ENCODE measurements at places on chromosomes 1 and 21.

- DNase-seq, result no peak
Observed at GRCh38 chr1:23597635-23598388, 38.5 kb upstream of the ID3 start.

- DNase-seq, result no peak
Observed at GRCh38 chr1:48693180-48693579, 83.5 kb downstream of the BEND5 start.

GRCh38 chr1:114107474-114108435 lies 45.9 kb downstream of the SYT6 start:
- DNase-seq, result peak; percentile 11

DNA sequence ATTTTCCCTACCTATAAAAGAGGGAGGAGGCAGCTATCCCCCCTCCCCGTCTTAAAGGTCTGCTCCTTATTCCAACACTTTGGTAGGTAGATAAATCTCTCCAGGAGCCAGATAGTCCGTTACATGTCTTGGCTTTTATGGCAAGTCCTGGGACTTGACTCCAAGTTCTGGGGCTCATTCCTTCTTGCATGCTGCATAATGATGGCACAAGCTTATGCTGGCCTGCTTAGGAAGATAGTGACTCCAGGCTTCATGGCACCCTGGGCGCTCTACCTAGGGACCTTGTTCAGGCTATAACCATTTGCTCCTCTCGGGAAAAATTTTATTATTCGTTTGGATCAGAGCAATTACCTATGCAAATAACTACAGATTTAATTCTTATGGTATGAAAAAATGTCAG lies 3.7 kb downstream of the SLAMF1 start:
- no peak for DNase-seq

DNA sequence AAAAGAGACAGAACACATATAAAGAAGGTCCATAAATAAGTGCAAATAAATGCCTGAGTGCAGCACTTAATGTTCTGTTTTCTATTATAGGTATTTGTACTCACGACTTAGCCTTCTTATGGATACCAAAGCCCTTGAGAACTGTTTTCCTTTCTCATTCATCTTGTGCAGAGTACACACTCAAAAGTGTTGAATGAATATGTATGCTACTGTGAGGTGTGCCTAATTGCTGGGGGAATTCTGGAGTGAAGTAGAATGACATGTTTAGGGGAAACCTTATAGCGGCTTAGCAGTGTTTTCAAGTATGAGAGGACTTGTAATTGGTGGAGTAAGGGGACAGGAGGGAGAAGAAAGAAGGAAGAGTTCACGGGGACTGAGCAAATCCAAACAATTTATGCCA lies 157.6 kb downstream of the CACNA1E start:
- no peak for DNase-seq

GRCh38 chr21:38219049-38219628 lies 37.7 kb upstream of the KCNJ15 start:
- peak; percentile 54 for DNase-seq

DNA sequence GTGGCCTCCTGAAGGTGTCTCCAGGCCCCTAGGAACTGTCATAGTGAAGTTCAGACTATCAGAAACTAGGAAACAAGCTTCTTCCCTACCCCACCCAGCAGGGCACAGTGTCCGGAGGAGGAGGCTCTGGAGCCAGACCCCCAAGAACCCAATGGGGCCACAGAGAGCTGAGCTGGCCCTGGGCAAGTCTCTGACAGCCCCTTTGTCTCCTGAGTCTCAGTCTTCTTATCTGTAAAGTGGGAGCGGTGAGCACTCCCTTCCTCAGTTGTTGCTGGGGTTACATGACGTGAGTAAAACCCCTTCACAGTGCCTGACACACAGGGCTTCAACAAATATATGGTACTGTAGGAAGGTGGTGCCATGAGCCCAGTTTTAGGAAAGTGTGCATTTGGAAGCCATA lies 675.8 kb downstream of the MATN1 start:
- DNase-seq, result no peak

- DNase-seq, result no peak
Observed at GRCh38 chr1:150579945-150580642, 684 bp upstream of the MCL1 start.

GRCh38 chr1:241331328-241332036 lies 25.5 kb downstream of the RGS7 start:
- no peak for DNase-seq

DNA sequence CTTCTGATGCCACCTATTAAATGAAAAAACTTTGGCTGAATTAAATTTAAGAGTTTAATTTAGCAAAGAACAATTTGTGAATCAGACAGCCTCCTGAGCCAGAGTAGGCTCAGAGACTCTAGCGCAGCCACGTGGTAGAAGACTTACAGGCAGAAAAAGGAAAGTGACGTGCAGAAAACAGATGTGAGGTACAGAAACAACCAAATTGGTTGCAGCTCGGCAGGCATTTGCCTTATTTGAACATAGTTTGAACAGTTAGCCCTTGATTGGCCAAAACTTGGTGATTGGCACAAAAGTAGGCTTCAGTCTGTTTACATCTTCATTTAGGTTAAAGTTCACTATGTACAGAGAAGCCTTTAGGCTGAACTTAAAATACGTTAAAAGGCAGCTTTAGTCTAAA lies 22.9 kb downstream of the TCP10L start:
- DNase-seq, result peak; percentile 67

DNA sequence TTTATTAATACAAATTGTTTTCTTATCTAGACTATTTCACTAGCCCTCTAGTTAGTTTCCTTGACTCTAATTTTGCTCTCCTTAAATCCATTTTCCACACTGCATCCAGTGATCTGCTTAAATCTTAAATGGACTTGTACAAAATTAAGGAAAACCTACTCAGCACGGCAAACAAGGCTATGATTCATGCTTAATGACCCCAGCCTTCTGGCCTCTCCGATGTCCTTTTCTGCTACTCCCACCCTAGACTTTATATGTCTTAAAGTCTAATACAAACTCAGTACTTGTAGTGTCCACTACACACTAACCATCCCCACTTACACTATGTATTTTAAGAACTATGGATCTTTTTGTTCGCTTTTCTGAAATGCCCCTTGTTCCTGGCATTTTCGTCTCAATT lies 2.2 kb downstream of the TMED5 start:
- no peak for DNase-seq

DNA sequence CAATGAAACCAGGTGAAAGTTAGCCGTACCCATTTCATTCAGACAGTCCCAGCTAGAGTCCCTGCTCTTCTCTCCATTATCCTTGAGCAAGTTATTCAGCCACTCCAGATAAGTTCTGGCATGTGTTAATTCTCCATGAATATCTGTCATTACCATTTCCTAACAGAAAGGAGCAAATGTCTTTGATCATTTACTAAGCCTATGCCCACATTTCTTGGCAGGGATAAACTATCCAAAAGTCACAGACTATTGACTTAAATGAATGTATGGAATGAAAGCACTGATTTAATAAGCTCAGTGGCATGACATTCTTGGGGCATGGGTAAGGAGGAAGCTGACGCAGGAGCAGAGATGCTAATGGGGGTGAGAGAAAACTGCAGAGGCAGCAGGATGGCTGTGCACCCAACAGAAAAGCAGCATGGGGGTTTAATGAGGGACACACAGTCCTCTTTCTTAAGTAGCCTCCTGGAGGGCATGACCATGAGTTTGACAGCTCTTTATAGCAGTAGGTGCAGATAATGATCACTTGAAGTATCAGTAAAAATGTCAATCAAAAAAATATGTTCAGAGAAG lies 17.6 kb upstream of the DHCR24 start:
- no peak for DNase-seq

- no peak for DNase-seq
Observed at GRCh38 chr1:111217183-111217910, 10.2 kb upstream of the CHI3L2 start.

DNA sequence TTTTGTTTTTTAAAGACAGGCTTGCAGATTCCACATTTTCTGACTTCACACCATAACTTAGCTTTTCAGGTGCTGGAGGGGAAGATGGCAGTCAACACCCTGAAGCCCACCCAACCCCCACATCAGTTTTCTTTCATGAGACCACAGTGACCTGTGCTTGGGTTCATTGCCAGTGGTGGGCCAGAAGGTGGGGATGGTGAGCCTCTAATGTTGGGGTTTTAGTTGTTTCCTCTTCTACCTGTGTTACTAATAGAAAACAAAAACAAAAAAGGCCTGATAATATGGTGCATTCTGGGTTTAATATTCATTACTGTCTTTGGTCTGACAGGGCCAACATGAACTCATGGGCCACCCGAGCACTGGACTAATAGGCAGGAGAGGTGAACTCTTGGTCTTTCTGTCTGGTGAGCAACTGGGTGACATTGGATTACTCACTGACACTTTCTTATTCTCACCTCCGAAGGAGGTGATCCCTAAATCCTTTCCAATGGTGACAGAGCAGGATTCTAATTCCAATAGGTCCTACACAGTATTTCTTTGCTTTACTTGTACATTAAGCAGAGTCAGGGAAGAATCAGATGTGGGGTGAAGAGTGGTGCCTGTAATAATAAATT lies 132.8 kb downstream of the CLIC6 start:
- DNase-seq, result no peak

DNA sequence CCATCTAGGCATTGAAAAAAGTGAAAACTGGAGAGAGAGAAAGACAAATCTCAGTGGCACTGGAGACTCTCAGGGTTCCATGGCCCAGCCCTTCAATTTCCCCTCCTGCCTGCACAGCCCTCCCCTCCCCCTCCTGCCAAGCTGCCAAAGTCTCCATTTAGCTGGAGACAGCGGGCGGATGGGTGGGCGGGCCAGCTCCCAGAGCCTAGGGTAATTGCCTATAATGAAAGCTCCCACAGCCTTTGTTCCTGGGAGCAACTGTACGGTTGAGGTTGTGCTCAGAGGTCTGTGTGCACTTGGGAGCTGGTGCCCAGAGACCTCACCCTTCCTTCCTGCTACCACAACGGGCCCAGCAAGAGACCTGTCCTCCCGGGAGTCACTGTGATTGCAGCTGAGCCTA lies 89.6 kb downstream of the NAV1 start:
- no peak for DNase-seq

- DNase-seq, result no peak
Observed at GRCh38 chr1:179930867-179931266, 23.7 kb upstream of the CEP350 start.

DNA sequence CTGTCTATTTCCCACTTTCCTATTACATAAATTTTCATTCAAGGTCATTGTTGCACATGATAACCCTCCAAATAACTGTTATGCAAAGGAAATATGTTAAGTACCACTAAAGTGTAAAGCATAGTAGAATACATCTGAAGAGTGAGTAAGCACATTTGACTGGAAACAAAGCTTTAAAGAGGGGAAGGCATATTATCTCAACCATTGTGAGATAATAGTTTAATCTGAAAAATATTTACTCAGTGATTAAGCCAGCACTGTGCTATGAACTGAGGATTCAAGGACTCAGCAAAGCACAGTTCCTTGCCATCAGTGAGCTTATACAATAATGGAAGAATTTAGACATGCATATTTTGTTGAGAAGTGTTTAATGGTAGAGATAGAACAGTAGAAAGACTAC lies 127.4 kb downstream of the HMCN1 start:
- DNase-seq, result no peak

DNA sequence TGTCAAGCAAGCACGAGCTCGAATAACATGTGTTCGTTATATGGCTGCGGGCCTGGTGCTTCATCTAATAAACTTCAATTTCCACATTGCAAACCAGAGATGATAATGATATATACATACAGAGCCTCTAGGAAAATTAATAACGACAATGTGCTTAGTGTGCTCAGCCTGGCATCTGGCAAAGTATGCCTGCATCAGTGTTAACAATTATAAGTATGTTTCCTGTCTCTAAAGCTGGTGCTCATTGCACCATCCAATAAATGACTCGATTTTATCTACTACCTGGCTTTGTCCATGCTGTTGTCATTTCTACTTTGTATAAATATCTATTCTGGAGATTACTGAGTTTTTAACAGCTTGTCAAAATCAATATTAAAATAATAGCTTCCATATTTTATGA lies 1402.6 kb downstream of the MRPL39 start:
- no peak for DNase-seq

GRCh38 chr1:58158016-58158415 lies 388.5 kb downstream of the OMA1 start:
- no peak for DNase-seq

- no peak for DNase-seq
Observed at GRCh38 chr1:2031546-2032540, 12.7 kb downstream of the GABRD start.

DNA sequence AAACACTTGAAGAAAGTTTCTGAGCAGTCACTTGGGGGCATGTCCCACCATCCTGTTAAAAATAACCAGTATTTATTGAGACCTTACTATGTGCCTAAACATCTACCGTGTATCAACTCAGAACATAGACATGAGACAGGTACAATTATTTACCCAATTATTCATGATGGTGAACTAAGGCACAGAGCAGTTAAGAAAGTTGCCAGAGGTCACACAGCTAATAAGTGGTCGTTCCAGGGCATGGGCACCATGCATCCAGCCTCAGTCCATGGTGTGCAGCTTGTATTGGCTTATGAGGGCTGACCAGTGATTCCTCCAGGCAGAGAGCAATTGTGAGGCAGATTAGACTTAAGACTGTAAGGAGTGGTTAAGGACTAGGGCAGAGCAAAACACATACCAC lies 5.4 kb downstream of the PLA2G5 start:
- no peak for DNase-seq

- DNase-seq, result no peak
Observed at GRCh38 chr1:171140956-171141687, 44.0 kb upstream of the FMO2 start.

Data from hematopoietic multipotent progenitor cell treated with erythropoietin and hydrocortisone succinate and interleukin-3 and kit ligand, for 17 days (in vitro differentiated cells).